ENCODE measurements at places on chromosomes 2 and 18.

DNA sequence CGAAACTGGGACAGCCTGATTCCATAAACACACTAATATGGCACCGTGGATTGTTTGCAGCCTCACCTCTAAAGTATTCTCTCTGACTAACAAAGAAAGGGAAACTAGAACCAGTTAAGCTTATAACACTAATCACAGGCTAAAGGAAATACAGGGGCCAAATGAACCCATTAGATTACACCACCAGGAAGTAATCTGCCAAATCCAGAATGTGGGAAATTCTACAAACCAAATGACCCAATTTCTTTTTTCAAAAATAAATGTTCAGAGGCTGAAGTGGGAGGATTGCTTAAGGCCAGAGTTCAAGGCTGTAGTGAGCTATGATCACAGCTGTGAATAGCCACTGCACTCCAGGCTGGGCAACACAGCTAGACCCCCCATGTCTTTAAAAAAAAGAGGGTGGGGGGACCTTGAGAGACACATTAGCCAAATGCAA lies 1.5 kb upstream of the MPPE1 start:
- DNase-seq: no peak

GRCh38 chr2:88053296-88053695 lies 2.3 kb downstream of the KRCC1 start:
- DNase-seq: no peak

- no peak for DNase-seq
These were observed 323.9 kb upstream of the NRP2 start for GRCh38 chr2:205358351-205358815.

DNA sequence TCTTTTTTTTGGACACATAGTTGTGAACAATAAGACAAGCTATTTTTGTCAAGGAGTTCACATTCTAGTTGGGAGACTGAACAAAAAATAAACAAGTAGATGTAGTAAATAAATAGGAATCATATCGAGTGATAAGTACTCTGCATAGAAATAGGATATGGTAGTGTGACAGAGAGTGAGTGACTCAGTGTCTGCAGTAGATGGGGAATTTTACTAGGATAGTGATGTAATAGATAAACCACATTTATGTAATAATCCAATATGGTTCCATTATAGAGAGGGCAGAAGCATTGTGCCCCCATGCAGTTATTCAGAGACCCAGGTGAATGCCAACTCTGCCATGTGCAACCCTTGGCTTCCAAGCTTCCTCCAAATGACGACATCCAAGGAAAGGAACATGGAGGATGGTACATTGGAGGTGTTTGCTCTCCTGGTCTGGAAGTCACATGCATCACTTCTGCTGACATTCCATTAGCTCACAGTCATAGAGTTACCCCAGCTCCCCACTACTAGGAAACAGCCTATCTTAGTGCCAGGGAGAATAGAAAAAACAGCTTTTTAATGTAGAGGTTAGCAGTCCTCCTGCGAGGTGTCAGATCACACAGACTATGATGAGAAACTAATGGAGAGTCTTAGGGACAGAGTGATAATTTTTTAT lies 595.4 kb downstream of the NYAP2 start:
- no peak for DNase-seq

DNA sequence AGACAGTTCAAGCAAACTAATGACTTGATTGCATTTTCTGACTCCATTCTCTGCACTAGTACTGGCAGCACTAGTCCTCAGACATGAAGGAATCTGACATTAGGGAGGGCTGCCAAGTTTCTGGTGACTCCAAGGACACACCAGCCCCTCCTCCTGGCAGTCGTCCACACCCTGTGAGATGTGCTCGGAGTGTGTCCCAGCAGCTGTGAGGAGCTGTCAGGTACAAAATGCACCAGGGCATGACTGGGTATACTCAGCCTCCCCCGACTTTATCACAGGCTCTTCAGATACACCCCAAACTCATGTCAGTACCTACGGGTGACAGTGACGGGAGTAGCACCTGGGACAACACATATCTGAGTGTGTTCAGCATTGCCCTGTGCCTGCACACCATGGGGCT lies 43.1 kb downstream of the EDAR start:
- DNase-seq: no peak

DNA sequence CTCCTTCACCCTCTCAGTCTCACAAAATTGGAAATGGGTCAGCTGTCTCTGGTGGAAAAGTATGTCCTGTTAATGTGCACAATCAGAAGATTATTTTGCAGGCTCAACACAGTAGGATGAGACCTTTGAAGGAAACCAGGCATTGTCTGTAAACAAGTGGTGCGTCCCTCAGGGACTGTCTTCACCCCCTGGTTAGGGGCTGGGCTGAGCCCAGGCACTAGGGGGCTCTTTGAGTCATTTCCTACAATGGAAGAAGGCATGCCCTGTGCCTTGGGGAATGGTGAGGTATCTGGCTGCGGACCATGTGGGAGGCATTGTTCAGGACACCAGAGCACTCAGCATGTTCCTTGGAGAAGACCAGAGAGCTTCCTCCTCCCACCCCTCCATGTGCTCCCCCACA lies 26.8 kb downstream of the PKDCC start:
- DNase-seq: no peak

- no peak for DNase-seq
These were observed 29.0 kb downstream of the EDAR start for GRCh38 chr2:108960006-108960405.

DNA sequence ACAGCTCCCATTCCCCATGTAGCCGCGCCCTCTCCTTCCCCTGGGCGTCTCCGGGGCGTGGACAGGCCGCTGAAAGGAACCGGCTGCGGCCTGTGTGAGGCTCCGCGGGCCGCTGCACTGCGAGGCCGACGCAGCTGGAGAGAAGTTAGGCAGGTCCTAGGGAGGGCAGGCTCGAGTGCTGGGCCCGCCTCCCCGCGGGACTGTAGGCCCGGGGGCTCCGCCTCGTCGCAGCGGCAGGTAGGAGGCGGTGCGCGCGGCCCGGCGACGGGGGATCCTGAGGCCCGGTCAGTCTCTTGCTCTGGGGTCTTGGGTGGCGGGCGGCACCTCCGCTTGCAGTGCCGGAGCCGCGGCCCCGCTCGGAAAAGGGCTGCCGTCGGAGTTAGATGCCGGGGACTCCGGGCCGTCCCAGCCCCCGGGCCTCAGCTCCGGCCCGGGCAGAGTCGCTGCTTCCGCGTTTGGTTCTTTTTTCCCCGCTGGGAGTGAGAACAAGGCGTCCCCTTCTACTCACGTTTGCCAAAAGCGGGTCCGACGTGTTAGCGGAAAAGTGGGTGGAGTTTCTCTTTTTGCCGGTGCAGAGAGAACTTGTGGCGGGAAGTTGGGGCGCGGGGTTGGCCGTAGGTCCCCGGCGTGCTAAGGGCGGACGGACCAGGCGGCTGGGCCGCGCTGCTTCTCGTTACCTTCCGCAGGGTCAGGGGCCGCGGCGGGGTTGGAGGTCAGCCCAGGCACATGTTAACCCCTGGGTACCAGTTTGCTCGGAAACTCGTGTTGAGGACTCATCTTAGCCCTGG lies at the start of gene VRK2:
Gene VRK2 (plus strand): TSS at position 222 of the 788 bp plus-strand sequence. CDS start 2,026 bp downstream, outside the sequence.
- DNase-seq: peak; percentile 96

- DNase-seq: no peak
These were observed 3.3 kb downstream of the ACVR1 start for GRCh38 chr2:157872791-157873190.

- DNase-seq: no peak
These were observed 19.7 kb downstream of the PKDCC start for GRCh38 chr2:42067521-42067920.

- DNase-seq: no peak
These were observed 451.0 kb downstream of the SLC4A3 start for GRCh38 chr2:220078439-220078838.

GRCh38 chr2:9717886-9718451 lies 87.2 kb upstream of the YWHAQ start:
- no peak for DNase-seq

- DNase-seq: peak; percentile 14
These were observed 23.0 kb upstream of the SMAD2 start for GRCh38 chr18:47953471-47953931.

DNA sequence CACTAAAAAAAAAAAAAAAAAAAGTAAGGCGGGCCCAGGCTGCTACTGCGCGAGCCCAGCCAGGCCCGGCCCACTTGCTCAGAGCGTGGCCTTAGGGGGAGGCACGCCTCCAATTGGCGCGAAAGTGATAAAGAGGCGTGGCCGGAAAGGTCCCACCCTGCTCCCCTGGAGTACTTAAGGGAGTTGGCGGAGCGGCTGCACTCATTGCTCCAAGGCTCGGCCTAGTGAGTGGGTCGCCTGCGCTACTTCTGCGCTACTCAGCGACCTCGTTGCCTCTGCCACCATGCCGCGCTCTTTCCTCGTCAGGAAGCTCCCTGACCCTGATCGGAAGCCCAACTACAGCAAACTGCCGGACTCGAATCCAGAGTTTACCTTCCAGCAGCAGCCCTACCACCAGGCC lies 36.9 kb downstream of the UNC80 start:
- no peak for DNase-seq

- no peak for DNase-seq
These were observed 565.2 kb upstream of the NRP2 start for GRCh38 chr2:205117125-205117524.
